ENCODE measurements at places on chromosomes 13 and 19. TPM values are rescaled to one million over a fixed set of nuclear protein-coding genes. Genes with fewer than 3 reads are reported as not detected.

The PDCD5 gene
- total RNA-seq, result 287 TPM

The GRIN2D gene
- total RNA-seq, result 0.17 TPM

The ZNF682 gene
- 10.2 TPM for total RNA-seq

The FUT1 gene
- total RNA-seq, result 0.17 TPM

The NLRP7 gene
- total RNA-seq, result not detected

The ZNF700 gene
- total RNA-seq, result 9.1 TPM

The SLC15A1 gene
- total RNA-seq, result not detected

The NFILZ gene
- total RNA-seq, result not detected
